ENCODE measurements at places on chromosomes 7 and 10.

GRCh38 chr10:125543796-125544195, 139.2 kb downstream of the TEX36 start:
- no peak for DNase-seq

DNA sequence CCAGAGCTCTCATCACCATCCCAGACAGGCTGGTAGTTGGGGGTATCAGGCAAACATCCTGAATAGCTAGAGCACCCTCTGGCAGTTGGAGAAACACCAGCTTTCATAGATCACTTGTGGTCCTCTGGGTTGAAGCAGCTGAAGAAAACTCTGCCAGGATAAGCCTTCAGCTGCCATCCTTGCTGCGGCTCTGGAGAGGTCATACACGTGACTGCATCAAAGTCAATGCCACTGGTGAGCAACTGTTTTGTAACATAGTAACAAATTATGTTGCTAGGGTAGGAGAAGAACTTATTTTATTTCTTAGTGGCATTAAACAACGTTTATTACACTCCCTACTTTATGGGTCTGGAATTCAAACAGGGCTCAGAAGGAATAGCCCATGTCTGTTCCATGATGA, 19.2 kb upstream of the PANK1 start:
- DNase-seq, result no peak

DNA sequence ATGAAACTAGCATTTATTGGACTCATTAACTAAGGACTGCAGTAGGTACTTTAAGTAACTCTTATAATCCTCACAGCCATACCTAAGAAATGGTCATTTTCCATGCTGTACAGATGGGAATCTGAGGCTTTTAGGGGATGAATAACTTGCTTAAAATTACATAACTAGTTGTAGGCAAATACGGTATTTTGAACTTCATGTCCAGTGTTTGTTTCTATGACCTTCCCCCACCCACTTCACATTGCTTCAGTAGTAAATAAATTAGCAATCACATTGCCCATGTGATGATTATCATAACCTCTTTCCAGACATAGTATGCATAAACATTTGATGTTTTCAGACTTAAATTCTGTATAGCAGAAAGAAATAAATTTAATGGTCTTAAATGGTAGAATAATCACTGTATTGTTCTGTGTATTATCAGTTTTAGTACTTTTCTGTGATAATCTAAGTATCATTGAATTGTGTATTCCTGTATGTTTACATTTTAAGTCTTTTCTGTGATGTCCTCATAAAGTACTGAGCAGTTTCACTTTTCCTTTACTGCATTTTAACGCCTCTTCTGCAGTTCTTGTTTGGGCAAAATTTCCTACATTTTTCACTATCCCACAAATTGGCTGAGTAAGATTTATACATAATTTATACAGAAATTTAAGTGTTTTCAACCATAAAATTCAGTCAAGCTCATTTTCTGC, 48.3 kb downstream of the ANKIB1 start:
- DNase-seq, result no peak

DNA sequence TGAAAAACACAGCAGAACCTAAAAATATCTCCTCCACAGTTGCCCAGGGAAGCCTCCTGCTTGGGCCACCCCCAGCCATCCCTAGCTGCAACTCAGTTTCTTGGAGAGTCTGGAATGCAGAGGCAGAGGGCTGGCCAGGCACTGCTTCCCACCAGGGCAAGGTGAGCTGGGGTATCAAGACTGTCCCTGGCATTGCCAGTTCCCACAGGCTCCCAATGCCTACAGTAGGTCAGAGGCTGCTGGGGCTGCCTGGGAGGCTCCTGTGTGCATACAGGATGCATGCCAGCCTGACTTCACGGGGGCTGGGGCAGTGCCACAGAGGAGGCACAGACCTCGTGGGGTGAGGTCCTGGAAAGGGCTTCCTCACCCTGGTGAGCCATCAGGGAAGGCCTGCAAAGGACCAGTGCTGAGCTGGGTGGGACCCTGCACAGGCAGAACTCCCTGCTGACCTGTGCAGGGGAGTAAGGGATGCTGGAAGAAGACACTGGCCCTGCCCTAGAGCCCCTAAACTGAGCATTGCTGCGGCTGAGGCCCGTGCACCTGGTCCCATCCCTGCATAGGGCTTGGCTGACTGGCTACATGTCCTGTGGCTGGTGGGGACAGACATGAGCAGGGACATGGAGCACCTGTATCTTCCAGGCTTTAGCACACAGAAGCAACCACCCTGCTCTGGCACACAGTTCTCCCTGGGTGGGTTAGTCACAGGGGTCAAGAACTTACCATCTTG, 121.9 kb upstream of the RET start:
- peak; percentile 28 for DNase-seq

DNA sequence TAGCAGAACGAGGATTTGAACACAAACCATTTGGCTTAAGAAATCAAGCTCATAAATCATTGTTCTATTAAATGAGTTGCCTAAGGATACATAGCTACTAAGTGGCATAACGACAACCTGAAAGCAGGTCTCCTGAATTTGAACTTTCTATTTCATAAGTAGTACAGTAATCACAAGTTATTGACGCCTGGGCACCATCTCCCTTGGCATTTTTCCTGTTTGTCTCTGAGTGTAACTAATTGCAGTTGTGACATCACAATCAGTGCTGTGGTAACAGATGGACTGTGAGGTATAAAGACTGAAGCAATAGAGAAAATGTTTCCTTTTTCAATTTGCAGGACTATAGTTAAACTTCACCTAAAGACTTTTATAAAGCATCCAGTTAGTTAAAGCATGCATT, 6.4 kb upstream of the CSTF2T start:
- DNase-seq, result no peak

DNA sequence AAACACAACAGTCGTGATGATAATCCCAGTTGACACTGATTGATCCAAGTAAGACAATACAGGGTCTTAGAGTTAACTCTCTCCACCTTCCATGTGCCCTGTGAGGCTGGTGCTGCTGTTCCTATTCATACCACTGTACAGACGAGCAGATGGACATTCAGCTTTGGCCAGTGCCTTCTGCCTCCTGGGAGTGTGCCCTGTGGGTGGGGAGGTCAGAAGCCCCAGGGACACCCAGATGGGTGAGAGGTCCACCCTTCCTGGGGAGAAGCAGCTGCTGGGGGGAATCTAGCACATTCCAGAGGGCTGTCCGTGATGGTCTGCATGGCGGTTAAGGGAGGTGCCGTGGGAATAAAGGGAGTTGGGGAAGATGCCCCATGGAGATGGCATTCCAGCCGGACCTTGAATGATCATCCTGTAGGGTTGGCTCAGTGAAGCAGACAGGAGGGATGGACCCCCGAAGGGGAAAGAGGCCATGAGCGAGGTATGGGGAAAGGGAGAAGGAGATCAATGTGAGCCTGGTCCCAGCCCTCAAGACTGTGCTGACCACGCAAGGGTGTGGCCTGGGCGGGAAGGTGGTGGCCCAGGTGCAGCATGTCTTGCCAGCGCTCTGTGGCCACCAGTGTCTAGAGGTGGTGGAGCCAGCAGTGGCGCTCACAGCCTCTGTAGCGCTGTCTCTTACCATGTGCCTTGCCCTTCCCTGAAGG, 74.0 kb downstream of the ADCY1 start:
- DNase-seq, result no peak

- DNase-seq, result no peak
Measured at GRCh38 chr7:77548206-77548605, 11.1 kb downstream of the PTPN12 start.

GRCh38 chr7:70612811-70613210, 519.1 kb upstream of the GALNT17 start:
- DNase-seq, result no peak

- no peak for DNase-seq
Measured at GRCh38 chr7:36535866-36536664, 146.4 kb downstream of the ANLN start.

DNA sequence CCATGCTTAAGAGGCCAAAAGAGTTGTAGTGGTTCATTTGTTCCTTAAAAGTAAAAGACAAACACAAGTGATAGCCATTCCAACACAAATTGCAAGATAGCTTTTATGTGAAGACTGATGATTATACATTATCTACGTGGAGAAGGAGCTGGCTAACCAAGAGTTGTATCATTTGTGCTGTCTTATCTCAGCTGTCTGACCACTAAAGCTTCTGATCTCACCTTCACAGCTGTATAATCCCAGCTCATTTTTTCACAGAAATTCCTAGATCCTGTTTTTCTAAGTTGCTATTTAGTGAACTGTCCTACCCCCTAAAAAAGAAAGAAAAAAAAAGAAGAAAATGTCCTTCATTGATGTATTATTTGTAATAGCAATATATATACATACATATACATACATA, 9.8 kb downstream of the USP6NL start:
- no peak for DNase-seq

DNA sequence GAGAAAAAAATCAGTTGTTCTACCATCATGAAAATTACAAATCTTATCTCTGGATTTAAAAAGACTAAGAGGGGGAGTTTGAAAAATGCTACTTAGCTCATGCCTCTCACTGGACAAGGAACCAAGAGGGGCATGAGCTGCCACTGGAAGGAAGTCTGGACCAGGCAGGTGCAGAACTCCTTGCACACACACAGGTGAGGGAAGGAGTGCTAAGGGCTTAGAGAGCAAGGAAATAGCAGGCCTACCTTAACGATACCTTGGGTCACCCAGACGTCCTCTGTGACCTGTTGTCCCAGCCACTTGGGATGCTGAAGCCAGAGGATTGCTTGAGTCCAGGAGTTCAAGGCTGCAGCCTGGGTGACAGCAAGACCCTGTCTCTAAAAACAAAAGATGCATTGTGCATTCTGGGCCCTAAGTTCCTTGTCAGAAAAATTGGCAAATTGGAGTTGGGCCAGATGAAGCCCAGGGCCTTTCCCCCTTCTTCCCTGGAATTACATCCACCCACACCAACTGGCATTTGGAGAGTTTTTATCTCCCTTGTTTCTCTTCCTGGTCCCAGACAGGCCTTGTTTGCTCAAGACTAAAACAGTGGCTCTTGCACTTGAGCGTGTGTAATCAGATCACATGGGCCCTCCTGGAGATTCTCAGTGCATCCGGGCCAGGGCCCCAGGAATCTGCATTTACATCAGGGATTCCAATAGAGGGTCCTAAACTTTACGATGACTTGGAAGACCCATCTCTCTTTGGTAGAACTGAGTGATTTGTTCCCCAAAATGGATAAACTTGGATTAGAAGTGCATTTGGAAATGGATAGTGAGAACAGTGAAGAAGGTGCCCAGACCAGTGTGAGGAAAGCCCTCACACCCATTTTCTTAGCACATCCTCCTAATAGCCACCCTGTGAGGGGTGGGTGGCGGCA, 3.0 kb downstream of the DDIT4 start:
- DNase-seq, result no peak

GRCh38 chr7:141875453-141875852, 34.2 kb upstream of the PRSS37 start:
- DNase-seq, result no peak

GRCh38 chr10:109480836-109481235, 442.5 kb downstream of the XPNPEP1 start:
- no peak for DNase-seq

DNA sequence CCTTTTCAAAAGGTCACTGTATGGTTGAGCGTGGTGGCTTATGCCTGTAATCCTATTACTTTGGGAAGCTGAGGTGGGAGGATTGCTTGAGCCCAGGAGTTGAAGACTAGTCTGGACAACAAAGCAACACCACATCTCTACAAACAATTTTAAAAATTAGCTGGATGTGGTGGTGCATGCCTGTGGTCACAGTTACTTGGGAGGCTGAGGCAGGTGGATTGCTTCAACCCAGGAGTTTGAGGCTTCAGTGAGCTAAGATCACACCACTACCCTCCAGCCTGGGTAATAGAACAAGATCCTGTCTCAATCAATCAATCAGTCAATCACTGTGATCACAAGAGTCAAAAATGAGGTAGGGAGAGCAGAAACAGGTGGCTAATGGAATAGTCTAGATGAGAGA, 97.0 kb downstream of the SUGCT start:
- no peak for DNase-seq

- peak; percentile 36 for DNase-seq
Measured at GRCh38 chr10:132476146-132477065, 61.2 kb upstream of the INPP5A start.

- no peak for DNase-seq
Measured at GRCh38 chr10:119061926-119062325, 18.7 kb downstream of the EIF3A start.

DNA sequence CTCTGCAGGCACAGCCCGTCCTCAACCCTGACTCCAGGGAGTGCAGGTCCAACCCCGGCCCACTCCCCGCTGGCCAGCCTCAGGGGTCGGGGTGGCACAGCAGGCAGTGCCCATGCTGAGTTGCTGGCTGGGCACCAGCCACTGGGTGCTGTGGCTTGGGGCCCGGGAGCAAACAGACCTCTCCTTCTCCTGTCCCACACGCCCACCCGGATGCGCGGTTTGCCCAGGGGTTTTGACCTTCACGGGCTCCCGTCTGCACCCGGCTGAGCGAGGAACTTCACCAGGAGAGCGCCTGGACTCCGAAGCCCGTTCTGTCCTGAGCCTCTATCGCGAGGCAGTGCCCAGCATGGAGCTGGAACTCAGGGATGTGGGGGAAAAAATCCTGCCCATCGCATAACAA, 2.6 kb upstream of the GRIFIN start:
- DNase-seq, result no peak

GRCh38 chr7:89027781-89028180, 232.2 kb upstream of the TEX47 start:
- DNase-seq, result no peak

DNA sequence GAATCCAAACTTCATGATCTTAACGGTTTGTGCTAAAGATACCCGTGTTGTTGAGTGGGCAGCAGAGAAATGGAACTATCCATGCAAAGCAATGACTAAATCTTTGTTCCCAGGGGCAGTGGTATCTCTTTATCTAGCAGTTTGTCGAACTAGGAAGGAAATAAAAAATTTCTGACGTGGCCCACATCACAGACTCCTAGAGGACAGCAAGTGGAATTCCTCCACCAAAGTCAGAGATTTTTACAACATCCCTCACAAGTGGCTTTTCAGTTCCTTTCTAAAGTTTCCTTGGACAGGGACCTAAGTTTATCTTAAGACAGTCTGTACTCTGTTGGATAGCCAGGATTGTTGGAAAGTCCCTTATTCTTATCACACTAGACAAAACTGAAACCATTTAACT, 136.0 kb downstream of the RAPGEF5 start:
- no peak for DNase-seq

DNA sequence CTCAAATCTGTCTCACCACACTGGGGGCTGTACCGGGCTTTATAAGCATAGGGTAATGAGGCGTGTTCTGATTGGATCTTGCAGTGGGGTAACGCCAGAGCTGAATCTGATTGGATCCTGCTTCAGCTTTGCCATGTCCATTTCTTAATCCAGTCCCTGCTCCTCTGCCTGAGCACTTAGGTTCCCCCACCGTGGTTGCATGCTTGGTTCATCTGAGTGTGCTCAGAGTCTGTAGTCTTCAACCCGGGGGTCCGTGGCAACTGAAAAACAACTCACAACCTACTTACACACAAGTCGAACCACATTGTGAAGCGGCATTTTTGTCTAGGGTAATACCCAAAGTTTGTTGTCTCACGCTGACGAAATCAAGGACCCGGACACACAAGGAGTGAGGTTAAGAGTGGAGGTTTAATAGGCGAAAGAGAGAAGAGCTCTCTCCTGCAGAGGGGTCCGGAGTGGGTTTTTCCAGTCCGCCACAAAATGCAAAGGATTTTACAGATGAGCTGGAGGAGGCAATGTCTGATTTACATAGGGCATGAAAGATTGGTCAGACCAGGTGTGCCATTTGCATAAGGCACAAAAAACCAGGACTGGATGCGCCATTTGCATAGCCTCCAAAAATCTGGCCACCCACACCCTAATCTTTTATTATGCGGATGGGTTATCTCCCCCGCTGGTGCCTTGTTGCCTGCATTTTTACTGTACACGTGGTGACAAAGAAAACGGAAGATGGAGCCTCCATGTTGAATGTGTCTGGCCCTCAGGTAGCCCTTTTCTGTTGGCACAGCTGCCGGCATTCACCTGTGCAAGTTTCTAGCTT, 641.8 kb upstream of the FOXK1 start:
- DNase-seq, result no peak

- DNase-seq, result peak; percentile 28
Measured at GRCh38 chr10:124315591-124316270, 103.0 kb downstream of the OAT start.

All from right forelimb (tissue), 1 donor.